ENCODE measurements at places on chromosomes 3 and 15.

DNA sequence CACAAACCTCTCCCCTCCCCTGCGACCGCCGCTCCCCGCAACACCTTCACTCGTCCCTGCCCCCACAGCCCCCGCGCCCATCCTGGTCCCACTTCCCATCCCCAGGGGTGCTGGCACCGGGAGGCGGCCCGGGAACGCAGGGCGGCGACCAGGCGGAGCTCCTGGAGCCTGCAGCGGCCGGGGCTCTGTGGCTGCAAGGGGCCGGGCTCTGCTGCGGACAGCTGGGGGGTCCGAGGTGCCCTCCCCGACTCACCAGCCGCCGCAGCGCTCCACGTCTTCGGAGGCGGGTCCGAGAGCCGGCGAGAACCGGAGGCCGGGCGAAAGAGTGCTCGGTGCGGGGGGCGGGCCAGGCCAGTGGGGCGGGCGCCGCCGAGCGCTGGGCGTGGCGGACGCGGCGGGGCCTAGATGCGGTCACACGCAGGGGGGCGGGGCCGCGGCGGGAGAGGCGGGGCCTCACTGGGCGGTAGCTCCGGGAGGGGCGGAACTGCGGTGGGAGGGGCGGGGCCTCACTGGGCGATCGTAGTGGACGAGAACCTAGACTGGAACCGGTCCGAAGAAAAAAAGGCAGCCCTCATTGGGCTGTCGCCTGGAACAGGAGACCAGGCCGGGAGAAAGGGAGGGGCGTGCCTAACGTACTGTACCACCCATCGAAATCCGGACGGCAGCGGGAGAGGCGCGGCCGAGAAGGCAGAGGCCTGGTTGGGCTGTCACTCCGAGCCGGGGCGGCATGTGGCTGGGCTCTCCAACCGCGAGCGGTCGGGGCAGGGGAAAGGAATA, at the start of gene ANO10:
ANO10 (minus strand) TSS at position 356 of the 777 bp plus-strand sequence. CDS start 16,159 bp downstream, outside the sequence.
- peak; percentile 95 for DNase-seq

GRCh38 chr3:31621314-31621713, 88.6 kb downstream of the STT3B start:
- DNase-seq: no peak

DNA sequence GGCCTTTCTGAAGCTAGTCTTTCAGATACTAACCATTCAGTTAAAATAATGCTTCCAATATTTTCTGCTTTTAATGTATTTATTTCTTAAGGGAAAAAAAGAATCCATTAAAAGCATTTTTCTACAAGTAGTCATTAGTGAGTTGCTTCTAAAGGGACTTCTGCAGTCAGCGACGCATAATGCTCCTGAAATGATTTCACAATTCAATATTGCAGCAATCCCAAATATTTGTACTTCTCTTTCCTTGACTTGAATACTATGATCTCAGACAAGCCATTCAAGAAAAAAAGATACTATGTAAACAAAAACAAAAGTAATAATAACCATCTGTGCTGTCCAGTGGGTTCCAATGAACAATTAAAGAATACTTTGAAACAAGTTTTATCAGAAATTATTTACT, 681.0 kb downstream of the DIPK2A start:
- no peak for DNase-seq

DNA sequence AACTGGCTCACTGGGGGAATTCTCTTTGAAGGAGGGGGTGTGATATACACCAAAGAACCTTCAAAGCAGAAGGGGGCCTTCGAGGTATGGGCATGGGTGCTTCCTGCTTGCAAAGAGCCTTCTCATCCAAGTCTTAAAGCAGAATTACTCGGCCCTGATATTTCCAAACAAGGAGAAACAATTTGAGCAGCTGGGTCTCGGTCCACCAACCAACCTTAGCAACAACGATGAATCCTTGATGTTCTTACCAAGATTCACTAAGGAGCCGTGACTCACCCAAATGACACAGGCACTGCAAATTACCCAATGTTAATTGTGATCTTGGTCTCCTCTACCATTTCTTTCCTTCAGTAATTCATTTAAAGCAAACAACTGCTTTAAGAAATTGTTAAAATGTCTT, 7.7 kb downstream of the HOMER2 start:
- DNase-seq: no peak

GRCh38 chr15:62726461-62726860, 316.1 kb upstream of the TPM1 start:
- no peak for DNase-seq

DNA sequence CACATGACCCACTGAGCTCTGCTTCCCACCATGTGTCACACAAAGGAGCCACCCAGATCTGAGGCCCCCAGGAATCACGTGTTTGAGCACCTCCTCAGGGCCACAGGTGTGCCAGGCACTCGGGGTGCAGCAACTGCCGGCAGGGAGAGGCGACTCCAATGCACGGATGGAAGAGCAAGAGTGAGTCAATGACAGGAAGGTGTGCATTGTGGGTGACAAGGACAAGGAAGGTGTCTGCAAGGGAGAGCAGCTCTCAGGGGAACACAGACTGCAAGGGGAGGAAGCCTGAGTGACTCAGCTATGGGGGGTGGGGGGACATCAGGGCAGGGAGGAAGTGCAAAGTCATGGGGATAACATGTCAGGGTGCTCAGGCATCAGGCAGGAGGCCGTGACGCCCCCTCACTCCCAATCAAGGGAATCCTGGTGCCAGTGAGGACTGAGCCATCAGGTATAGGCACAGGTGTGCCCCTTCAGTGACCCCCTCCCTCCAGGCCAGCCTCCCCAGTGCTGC, 67.4 kb downstream of the NUP210 start:
- DNase-seq: no peak

DNA sequence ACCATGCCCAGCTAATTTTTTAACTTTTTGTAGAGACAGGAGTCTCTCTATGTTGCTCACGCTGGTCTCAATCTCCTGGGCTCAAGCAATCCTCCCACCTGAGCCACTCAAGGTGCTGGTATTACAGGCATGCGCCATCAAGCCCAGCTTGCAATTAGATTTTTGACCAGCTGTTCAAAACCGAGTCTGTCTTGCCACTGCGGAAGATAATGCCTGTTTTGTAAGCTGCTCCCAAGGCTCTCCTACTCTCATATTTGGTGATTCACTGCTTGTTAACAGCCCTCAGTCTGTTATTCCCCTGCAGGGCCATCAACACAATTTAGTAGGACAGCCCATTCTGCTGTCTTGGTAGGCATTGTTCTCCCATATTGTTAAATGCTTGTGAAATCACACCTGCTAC, 17.8 kb upstream of the MCCC1 start:
- no peak for DNase-seq
